ENCODE measurements at places on chromosomes 6 and 20.

DNA sequence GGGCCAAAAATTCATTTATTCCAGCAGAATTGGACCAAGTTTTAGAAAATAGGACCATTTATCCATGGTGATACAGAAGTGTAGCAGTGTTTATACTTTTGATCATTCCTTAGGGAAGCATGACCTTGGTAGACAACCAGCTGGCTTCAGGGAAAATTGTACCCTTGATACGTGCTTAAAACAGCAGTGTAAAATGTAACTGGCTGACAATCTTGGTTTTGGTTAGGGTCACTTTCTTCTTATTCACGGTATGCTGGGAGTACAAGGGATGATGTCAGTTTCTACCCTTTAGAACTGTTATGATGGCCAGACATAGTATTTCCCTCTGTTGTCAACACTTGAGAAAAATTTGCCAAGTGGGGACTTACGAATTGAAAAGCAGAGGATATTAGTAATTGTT, 157.1 kb downstream of the BCKDHB start:
- DNase-seq, result no peak

DNA sequence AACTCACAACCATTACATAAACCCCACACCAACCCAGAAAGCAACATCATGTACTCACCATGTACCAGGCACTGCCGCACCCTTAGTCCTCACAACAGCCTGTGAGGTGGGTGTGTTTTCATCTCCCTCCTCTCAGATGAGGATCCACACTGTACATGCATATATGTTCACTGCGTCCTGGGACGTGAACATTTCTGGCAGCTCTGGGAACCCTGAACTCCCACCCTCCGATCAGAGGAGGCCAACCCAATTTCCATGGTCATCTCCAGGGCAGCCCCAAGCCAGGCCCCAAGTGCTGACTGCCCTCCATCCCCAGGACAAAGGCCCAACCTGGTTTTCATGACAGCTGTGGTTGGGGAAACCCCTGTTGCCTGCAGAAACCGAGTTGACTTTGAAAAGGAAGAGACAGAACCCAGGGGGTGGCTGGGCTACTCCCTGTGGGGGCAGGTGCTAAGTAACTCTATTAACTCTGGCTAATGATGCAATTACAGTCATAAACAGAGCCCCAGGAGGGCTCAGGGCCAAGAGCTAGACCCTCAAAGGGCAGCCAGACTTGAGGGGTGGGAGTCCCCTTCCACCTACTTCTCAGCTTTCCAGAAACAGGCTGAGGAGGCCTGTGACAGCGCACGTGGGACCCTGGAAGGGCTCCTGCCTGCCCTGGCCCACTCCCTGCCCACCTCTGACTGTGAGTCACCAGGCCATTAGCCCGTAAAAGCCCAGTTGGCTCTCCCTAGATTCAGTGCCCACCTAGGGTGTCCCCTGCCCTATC, 2.6 kb downstream of the TFEB start:
- DNase-seq, result no peak

DNA sequence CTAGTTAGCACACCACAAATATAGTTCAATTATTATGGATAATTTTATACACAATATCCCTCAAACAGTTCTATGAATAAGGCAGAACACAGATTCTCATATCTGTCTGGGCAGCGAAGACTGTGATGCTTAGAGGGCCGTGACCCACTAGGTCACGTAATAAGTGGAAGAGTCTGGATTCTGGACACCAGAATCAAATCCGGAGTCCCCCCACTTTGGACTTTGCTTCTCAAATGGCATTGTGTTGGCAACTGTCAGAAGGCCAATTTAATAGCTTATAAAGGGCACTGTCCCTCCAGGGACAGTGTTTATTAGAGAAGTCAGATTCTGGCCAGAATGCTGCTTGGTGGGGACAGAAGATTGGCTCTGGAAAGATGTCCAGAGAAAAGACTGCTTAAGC, 6.8 kb upstream of the CCDC167 start:
- DNase-seq, result no peak

- no peak for DNase-seq
Observed at GRCh38 chr6:90411292-90411781, 114.7 kb upstream of the BACH2 start.

GRCh38 chr6:111642463-111643158, 36.9 kb upstream of the TRAF3IP2 start:
- peak; percentile 68 for DNase-seq

DNA sequence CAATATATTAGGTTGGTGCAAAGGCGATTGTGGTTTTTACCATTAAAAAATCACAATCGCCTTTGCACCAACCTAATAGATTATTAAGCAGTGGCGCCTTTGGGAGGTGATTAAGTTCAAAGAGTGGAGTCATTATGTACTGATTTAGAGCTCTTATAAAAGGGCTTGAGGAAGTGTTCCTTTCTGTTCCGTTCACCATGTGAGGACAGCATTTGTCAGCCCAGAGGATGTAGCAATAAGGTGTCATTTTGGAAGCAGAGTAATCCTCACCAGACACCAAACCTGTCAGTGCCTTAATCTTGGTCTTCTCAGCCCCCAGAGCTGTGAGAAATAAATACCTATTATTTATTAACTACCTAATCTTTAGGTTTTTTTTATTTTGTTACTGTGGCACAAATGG, 542.1 kb upstream of the MAN1A1 start:
- no peak for DNase-seq

DNA sequence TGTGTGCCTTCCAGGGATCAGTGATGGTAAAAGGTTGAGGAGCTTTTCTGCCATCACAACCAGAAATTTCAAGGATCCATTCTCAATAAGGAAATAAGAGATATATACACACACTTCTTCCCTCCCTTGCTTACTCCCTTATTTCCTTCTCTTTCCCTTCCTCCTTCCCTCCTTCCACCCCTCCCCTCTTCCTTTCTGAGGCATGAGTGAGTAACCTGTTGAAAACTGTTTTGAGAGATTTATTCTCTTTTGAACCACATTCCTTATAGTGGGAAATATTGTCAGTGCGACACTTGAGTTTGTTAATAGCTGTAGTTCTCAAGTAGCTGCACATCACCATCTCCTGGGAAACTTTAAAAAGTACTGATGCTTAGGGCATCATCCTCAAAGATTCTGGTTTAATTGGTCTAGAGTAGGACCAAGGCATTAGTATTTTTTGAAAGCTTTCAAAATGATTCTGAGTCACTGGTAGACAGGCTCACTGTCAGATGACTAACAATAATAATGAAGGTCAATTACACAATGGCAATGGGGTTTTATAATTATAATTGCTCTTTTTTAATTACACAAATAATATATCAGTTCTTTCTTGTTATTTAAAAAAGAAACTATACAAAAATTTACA, 109.9 kb downstream of the POPDC3 start:
- no peak for DNase-seq

DNA sequence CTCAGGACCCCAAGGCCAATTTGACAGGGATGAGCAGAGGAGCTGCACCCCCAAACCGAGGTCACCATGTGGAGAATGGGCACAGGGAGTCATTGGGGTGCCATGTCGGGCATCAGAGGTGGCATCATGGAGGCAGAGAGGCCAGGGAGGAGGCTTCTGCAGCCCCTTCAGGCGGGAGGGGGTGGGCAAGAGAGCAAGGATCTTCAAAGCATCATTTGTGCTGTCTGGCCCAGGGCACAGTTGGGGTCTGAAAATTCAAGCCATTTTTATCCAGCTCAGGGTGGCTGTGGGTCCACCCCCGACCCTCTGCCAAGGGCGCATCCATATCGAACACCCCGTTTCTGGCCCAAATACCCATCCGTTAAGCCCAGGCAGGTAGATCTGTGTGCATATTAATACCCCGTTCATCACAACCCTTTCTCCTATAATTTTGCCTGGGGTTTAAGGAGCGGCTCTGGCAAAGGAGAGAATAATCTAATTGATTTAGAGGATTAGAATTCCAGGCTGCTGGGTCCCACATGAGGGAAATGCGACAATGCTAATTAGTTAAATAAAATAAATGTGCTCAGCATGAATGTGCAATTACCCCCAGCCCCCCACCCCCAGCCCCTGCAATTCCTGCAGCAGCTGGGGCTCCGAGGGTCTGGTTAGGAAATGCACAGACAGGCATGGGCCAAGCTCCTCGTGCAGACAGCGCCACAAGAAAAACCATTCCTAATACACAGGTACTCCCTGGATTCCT, 31.9 kb downstream of the VSTM2L start:
- DNase-seq, result no peak

DNA sequence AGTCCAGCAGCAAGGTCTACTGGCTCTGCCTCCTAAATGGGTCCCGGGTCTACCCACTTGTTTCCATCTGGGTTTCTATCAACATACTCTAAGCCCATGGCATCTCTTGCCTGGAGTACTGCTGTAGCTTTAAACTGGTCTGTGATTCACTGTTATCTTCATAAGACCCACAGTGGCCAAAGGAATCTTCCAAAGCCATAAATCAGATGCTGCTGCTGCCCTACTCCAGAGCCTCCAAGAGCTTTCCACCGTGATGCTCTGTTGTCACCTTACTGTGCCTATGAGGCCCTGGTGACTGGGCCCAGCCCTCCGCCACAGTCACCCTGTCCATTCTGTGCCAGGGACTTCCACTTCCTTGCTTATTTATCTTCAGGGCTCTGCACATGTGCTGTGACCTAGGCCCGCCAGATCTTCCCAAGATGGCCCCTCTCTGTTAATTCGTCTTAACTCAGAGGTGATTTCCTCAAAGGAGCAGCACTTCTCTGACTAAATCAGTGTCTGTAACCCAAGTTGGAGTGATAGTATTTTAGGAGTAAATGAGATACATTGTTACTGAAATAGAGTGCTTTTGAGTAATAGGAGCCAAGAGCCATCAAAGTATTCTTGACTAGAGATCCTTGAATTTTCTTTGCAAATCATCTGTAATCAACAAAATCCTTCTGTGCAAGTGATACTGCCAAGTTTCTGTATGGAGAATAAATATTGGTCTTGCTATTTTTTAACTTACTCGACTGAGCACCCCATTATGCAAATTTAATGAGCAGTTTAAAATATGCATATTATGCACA, 102.5 kb downstream of the PPP1R14C start:
- no peak for DNase-seq

- DNase-seq, result peak; percentile 24
Observed at GRCh38 chr6:36248980-36249379, 20.9 kb upstream of the PNPLA1 start.

DNA sequence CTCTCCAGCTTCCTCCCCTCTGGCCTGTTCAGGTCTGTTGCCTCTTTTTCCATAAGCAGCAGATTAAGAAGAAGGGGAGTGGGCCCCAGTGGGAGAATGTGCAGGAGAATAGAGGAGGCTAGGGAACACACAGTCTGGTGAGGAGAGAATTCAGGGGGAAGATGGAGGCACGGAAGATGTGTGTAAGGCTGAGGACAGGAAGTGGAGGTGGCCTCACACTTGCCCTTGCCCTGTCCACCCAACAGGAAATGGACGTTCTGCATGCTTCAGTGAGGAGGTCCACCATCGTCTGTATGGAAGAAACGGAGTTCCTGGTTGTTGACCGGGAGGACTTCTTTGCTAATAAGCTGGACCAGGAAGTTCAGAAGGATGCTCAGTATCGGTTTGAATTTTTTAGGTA, 16.0 kb downstream of the CNBD2 start:
- no peak for DNase-seq

GRCh38 chr20:55159230-55159629, 683.8 kb downstream of the DOK5 start:
- no peak for DNase-seq

GRCh38 chr20:21104921-21105320, 1.2 kb downstream of the LINC00237 start:
- DNase-seq, result no peak

GRCh38 chr6:170147056-170147787, 143.7 kb downstream of the DLL1 start:
- no peak for DNase-seq

- DNase-seq, result peak; percentile 81
Observed at GRCh38 chr20:3172933-3173609, at the start of gene LZTS3. Gene LZTS3 (minus strand): TSS chr20:3173549. CDS start chr20:3167163, 6,386 bp downstream.

DNA sequence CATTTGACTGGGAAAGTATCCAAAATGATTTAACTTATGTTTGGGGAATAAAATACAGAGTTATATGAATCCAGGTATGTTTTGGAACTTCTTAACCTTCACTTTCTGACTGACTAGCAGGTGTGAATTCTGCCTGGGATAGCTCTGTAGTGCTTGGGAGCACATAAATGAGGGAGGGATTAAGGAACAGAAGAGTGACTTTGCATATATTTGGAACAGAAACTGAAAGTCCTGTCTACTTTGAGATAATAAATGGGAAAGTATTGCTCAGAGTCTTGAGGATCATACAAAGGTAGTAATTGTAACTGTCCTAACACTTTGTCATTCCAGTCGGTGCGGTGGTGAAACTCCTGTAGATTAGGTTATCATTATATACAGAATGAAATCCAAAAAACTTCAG, 317.6 kb downstream of the RIMS1 start:
- DNase-seq, result no peak

DNA sequence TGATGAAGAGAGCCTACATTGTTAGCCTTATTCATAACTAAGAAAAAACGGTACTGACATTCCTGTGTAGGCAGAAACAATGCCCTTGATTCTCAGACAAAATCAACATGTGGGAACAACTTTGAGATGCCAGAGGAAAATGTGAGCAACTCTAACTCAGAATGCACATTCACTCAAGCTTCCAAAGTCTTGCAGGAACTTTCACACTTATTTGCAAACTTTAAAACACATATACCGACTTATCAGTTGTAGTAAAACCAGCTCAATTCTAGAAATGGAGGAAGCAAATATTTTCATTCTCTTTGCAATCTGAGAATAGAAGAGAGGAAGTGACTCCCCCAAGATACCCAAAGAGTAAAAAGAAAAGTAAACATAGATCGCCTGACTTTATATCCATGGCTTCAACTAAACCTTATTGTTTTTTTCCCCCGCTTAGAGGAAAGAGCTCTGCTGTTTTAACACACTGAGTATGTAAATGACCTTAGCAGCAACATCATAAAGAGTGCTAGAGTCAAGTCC, 117.6 kb downstream of the EPB41L2 start:
- DNase-seq, result no peak

- no peak for DNase-seq
Observed at GRCh38 chr20:3680701-3681351, 984 bp downstream of the ADAM33 start.

- no peak for DNase-seq
Observed at GRCh38 chr20:60470366-60470765, 512.1 kb downstream of the CDH26 start.

DNA sequence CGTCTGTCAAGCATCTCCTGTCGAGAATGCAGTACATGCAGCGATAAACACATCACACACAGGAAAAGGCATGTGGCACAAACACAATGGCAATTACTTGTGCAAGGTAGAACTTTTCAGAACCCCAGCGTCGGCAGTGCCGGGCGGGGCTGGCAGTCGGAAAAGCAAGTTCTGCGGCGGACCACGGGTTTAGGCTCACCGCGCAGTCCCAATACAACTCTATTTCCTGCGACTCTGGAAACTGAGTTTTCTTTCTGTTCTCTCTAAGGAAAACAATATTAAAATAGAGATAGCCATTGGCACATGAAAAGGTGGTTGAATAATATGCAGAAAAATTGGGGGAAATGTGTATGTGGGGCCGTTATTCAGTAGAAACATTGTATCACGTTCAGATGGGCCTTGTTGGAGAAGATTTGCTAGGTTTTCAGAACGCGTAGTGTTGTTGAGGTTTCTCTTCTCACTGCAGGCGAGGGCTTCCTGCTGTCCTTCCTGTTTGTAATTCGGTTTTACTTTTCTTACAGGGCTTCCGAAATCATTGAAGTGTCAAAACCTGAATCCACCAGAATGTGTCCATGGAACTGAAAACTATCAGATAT, 369.5 kb downstream of the THBS2 start:
- peak; percentile 32 for DNase-seq

All from hepatic stellate cell (primary cell).